ENCODE measurements at places on chromosomes 5 and 9.

DNA sequence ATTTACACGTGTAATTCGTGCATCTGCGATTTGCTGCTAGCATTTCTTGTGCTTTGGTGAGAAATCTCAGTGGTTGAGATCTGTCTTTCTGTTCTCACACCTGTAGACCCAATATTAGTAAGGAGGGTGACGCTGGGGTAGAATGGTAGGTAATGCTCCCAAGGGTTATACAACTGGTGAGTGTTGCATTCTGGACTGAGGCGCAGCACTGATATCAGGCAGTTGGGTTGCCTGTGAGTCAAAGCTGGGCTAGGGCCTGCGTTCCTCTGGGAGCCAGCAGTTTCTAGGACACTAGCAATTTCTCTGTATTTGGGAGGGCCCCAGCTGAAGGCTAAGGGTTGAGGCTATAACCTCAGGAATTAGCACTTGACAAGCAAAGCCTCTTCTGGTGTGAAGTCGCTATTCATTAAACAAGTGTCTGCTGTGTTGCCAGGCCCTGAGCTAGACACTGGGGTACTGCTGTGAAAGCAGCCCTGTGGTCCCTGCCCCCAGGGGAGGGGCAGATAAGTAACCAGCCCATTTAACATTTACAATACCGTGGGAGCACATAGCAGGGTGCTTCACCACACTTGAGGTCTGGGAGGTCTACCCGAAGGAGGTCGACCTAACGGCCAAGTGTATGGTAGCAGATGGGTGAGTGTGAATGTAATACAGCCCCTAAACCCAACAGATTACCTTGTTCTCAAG is 28.7 kb downstream of the LARP1 start:
- DNase-seq = no peak

GRCh38 chr9:35981699-35982098 is 23.7 kb upstream of the OR2S2 start:
- DNase-seq = no peak

- DNase-seq = no peak
These were observed 174.0 kb downstream of the MAPKAP1 start for GRCh38 chr9:125532812-125533594.

DNA sequence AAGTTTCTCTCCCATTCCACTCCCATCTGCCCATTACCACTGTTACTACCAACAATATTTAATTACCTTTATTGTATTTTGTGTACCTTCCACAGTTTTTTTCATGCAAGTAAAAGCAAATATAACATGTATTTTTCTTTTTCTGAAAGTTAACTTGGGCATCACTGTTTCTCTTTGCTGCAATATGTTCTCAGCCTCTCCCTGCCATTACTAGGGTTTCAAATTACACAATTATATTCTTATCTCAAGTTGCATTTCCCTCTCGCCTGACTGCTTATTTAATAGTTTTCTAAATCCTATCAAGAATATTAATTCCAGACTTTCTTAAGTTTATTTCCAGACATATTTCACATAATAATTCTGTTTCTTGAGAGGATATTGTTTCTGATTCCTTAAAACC is 46.9 kb upstream of the GAS1 start:
- DNase-seq = no peak

- DNase-seq = no peak
These were observed 100.6 kb downstream of the HACD4 start for GRCh38 chr9:20930836-20931235.

- no peak for DNase-seq
These were observed 18.8 kb downstream of the GLT6D1 start for GRCh38 chr9:135620558-135620957.

GRCh38 chr5:16456103-16456832 is 9.3 kb downstream of the ZNF622 start:
- DNase-seq = no peak

DNA sequence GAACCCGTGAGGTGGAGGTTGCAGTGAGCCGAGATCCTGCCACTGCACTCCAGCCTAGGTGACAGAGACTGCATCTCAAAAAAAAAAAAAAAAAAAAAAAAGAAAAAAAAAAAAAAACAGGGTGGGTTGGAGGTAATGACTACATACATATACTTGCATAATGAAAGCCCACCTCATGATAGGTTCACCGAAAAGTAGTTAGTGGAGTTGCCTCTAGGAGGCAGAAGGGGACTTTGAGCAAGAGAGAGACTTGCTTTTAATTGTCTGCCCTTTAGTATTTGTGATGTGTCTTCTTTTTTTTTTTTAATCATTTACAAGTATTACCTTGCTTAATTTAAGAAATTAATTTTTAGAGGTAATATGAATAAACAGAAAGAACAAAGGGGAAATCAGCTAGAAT is 99.8 kb downstream of the PPARGC1B start:
- DNase-seq = no peak

DNA sequence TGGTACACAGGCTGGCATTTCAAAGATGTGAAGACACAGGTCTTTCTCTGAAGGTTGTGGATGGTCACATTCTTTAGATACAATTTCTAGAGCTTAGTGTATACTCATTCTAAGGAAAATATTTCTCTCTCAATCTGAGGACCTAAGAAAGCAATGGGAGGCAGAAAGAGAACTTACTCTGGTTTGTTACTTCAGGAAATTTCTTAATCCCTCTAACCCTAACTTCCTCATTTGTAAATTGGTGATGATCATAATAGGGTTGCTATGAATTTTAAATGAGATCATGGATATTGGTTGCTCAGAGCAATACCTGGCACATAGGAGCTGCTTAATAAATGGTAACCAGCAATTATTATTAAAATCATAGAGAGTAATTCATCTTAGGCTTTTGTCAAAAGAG is 22.1 kb downstream of the FAM170A start:
- DNase-seq = no peak

DNA sequence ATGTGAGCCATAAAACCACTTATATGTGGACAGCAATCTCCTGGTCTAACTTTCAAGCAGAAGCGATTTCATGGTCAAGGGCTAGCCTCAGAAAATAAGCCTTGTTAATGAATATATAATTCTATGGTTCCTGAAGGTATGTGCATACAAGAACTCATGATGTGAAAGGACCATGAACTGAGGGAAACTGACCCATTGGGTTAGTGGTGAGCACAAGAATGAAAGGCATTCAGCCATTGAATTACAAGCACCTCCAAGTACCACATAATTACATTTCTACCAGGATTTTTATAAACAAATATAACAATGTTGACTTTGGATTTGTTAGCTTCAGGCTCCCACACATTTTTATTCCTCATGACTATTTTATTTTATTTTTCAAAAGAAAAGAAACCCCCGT is 459.0 kb downstream of the TLE4 start:
- DNase-seq = no peak

DNA sequence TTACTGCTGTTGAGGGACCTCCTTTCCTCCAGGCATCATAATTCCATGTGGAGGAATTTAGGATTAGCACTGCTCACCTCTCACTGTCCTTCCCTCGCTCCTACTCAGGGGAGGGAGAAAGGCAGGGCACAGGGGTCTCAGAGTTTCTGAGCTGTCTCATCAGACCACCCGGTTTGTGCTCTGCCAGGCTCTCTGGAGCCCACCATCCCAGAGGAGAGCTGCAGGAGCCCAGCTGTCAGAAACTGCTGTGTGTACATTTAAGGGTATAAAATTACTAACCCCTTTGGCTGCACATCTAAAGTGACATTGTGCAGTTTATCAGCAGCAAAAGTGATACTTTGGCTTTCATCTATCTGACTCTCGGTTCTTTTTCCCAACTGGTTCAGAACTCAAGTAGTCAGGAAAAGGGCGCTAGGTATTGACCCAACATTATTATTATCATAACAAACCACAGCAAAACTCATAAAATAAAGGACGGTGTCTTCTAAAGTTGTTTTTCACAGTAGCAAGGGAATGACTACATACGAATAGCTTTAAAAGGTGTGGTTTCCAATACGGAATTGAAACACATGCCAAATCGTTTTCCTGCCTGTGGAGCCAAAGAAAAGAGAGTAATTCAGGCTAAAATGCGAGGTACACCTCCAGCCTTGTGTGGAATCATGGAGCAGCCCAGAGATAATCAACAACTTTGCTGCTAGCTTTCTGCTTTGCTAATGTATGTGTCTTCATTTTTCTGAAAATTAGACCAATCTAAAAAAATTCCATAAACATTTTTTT is 348.1 kb downstream of the TMEM167A start:
- DNase-seq = no peak

DNA sequence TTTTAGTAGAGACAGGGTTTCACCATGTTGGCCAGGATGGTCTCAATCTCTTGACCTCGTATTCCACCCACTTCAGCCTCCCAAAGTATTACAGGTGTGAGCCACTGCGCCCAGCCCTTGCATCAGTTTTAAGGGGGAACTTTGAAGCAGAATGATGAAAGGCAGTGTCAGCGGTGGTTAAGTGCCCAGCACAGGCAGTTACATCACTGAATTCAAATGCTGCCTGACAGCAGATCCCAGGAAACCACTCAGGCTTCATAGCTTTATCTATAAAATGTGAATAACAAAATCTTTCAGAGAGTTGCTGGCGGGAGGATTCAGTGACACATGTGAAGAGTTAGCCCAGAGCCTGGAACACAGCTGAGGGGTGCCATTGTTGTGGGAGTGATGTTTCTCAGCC is 26.5 kb downstream of the FGF1 start:
- no peak for DNase-seq

DNA sequence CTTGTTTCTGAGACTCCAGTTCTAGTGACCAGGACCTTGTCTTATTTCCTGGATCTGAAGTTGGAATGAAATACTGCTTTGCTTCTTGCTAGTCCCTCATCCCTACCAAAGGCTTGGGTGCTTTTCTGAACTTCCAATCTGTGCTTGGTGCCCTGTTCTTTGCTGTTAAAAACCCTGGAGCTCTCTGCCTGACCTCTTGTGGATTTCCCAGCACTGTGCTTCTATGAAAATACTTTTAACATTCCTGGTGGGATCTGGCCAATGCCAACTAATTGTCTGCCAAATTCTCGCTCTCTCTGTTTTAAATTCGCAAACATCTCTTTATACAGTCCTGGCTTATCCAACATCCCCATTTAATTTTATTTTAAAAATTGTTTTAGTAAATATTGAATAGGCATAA is 26.7 kb upstream of the CSNK1G3 start:
- no peak for DNase-seq

DNA sequence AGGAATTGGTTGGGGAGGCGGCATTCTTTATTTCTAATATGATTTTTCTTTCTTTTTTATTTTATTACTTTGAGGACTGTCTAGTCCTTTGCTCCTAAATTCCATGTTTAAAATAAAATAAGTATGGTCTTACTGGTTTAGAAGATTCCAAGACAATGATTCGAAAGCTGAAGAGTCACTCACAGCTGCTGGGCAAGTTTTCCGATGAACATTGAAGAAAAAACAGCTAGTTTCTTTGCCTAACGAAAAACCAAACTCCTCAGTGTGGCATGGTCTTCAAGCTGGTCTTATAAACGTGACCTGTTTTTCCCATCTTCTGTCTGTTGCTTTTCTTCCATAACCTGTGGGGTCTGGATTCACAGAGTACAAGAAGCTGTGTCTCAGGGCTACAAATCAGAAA is 25.1 kb downstream of the ZNF474 start:
- DNase-seq = no peak

DNA sequence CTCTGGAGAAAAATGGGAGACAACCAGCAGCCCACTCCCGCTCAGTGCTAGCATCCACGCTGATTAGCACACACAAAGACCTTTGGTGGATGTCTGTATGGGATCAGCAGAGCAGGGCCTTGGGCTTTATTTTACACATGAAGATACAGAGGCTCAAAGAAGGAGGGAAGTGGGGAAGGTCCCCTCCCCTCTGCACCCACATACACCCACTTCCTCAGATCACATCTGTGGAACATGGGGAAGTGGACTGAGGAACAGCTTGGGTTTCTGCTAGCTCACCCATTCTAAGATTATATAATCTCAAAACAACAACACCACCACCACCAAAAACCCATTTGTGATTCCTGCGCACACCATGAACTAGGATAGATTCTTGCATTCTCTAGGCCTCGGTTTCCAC is 14.0 kb downstream of the GGTA1 start:
- DNase-seq = no peak

DNA sequence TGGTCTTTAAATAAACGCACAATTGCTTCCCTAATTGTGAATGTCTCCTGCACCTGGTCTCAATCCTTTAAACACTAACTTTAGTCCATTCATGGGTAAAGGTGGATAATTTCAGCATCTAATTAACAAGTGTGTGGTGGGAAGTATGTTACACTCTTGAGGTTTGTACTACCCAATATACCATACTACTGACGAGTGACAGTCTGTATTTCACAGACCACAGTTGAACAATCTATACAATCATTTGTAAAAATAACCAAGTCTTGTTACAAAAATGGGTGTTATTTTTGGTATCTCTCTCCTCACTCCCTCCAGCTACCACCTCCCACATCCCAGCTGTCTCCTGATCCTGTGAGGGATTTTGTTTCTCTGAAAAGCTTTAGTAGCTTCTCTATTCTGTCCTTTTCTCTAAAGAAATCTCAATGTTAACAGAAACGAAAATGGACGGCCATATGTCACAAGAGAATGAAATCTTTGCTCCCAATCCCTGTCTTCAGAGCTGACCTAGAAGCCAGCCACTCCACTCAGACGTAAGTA is 62.3 kb upstream of the ZNF366 start:
- no peak for DNase-seq

- DNase-seq = no peak
These were observed 1069.9 kb downstream of the EFNA5 start for GRCh38 chr5:106600803-106601202.

GRCh38 chr9:110531776-110532175 is 47.8 kb downstream of the SVEP1 start:
- no peak for DNase-seq

GRCh38 chr5:76403766-76404222 is 709 bp downstream of the IQGAP2 start:
- no peak for DNase-seq

GRCh38 chr9:112097712-112098688 is 77.1 kb downstream of the SUSD1 start:
- peak; percentile 40 for DNase-seq

GRCh38 chr9:84170521-84171141 is 169.9 kb downstream of the SLC28A3 start:
- DNase-seq = no peak

GRCh38 chr5:78560000-78560855 is 88.3 kb downstream of the LHFPL2 start:
- DNase-seq = no peak

- DNase-seq = no peak
These were observed 180.2 kb upstream of the ZNF618 start for GRCh38 chr9:113695901-113696300.

- no peak for DNase-seq
These were observed 96.0 kb upstream of the SLC44A1 start for GRCh38 chr9:105148328-105149006.

DNA sequence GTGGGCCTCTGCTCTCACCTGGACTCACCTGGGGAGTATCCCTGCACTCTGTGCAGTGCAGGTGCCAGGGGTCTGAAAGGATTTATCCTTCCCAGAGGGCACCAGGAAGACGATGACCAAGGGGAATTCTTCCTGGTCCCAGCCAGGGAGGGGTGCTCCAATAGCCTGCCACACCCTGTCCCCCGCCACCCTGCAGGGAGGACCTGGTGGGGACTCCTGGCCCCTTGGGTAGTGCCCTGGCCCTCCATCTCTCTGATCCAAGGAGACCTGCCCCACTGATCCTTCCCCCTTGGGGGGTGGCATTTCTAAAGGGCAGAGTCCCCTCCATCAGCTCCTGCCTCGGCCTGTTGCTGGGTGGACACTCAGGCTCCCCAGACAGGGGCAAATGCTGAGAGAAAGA is 70.7 kb downstream of the NTNG2 start:
- DNase-seq = no peak

Measured in stimulated activated CD8-positive, alpha-beta memory T cell treated with anti-CD3 and anti-CD28 coated beads, Interleukin-4, amount 100 ng/mL, for 1 hour (primary cell).